Activated B cell treated with CpG ODN at 0.5 μM for 24 hours (primary cell): ENCODE measurements at places on chromosomes 6 and 20. TPM values are rescaled to one million over a fixed set of nuclear protein-coding genes. Genes with fewer than 3 reads are reported as not detected.

ZNF311 gene
- total RNA-seq, result 0.31 TPM in 1 of 2 replicates, not detected in the other

CSNK2B gene
- total RNA-seq, result 190 and 191 TPM in 2 replicates

MYCT1 gene
- not detected in 2 replicates for total RNA-seq

ZSCAN12 gene
- total RNA-seq, result 12.8 and 13.0 TPM in 2 replicates

ASIP gene
- not detected in 2 replicates for total RNA-seq

HAO1 gene
- total RNA-seq, result not detected in 2 replicates

SLC22A16 gene
- total RNA-seq, result not detected in 2 replicates

PTCRA gene
- total RNA-seq, result not detected in 2 replicates

PRKN gene
- 2.3 and 3.5 TPM in 2 replicates for total RNA-seq

COL11A2 gene
- total RNA-seq, result 0.32 and 0.47 TPM in 2 replicates

NANP gene
- 2.3 and 2.7 TPM in 2 replicates for total RNA-seq

ZMYND8 gene
- 42.6 and 44.7 TPM in 2 replicates for total RNA-seq

MAS1 gene
- not detected in 2 replicates for total RNA-seq

ZBTB46 gene
- 0.46 and 0.49 TPM in 2 replicates for total RNA-seq

ARMC12 gene
- 0.89 and 1.1 TPM in 2 replicates for total RNA-seq

SNPH gene
- 0.86 and 1.0 TPM in 2 replicates for total RNA-seq

TUBE1 gene
- 24.1 and 28.0 TPM in 2 replicates for total RNA-seq

AKAP12 gene
- 0.29 and 0.69 TPM in 2 replicates for total RNA-seq

SIRPD gene
- 0.37 TPM in 1 of 2 replicates, not detected in the other for total RNA-seq

PKHD1 gene
- total RNA-seq, result not detected in 2 replicates

ALDH8A1 gene
- 0.20 and 0.53 TPM in 2 replicates for total RNA-seq

ULBP3 gene
- 0.46 and 0.80 TPM in 2 replicates for total RNA-seq

HIVEP2 gene
- 22.2 and 25.4 TPM in 2 replicates for total RNA-seq

SERPINB1 gene
- 59.9 and 60.5 TPM in 2 replicates for total RNA-seq

PBOV1 gene
- not detected in 2 replicates for total RNA-seq
